IMR-90 (cell line): ENCODE measurements at places on chromosomes 2 and 18.

- no peak for DNase-seq
These were observed 42.1 kb upstream of the DSG1 start for GRCh38 chr18:31275722-31276463.

DNA sequence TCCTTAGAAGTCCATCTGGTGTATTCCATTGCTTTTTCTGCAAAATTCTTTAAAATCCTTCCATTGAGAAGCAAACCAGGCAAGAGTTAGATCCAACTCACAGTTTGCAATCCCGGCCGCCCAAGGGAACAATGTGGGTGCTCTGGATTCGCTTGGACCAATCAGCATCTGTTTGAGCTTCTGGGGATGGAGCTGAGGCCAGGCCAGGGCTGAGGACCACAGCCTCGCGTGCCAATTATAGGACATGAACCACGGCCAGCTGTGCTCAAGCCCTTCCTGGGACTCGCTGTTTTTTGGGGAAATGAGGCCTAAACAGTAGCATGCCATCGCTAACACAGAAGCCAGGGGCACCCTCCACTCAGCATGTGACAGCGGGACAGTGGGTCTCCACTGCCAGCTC, 270.8 kb downstream of the HDAC4 start:
- no peak for DNase-seq

DNA sequence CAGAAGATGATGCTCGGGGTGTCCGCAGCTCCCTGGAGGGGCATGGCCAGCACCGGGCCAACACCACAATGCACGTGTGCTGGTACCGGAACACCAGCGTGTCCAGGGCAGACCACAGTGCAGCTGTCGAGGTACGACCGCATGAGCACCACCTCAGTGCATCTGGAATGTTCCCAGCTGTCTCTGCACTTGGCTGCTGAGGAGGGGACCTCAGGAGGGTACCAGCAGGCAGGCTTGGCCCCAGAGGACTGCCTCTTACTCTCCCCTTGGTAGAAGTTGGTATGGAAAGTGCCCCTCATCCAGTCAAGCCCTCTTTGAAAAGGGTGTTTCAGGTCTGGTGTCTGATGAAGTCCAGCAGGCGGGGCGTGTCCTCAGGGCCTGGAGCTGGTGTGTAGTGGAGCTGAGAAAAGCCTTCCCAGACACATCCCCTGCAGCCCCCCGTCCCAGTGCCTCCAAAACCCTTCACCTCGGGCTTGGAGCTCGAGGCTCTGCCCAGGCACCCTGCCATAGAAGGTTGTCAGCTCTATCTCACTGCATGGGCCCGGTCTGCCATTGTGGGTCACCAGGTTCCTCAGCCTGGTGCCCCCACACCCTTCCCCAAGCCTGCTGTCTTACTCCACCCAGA, 16.7 kb downstream of the STK25 start:
- no peak for DNase-seq

DNA sequence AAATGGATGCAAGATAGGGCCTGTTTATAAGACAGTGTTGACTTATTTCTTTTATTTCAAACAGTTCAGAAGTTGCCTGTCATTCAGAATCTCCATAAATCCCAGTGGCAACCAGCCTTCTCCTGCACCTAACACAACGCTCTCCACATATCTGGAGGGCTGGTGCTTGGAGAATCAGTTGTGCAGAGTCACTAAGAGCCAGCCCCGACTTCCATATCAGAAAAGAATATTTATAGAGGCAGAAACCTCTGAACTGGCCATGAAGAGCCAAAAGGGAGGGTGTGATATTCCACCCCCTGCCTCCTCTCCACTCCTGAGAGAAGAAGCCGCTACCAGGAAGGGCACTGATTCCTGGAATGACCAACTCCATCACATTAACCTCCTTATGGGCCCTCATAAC, 34.0 kb upstream of the B4GALT6 start:
- no peak for DNase-seq

GRCh38 chr2:120405759-120406099, 59.8 kb downstream of the INHBB start:
- no peak for DNase-seq

- no peak for DNase-seq
These were observed 41.6 kb downstream of the ZBTB14 start for GRCh38 chr18:5253910-5254309.
